Ureter (tissue), 1 donor: ENCODE measurements at places on chromosomes 2 and 18.

DNA sequence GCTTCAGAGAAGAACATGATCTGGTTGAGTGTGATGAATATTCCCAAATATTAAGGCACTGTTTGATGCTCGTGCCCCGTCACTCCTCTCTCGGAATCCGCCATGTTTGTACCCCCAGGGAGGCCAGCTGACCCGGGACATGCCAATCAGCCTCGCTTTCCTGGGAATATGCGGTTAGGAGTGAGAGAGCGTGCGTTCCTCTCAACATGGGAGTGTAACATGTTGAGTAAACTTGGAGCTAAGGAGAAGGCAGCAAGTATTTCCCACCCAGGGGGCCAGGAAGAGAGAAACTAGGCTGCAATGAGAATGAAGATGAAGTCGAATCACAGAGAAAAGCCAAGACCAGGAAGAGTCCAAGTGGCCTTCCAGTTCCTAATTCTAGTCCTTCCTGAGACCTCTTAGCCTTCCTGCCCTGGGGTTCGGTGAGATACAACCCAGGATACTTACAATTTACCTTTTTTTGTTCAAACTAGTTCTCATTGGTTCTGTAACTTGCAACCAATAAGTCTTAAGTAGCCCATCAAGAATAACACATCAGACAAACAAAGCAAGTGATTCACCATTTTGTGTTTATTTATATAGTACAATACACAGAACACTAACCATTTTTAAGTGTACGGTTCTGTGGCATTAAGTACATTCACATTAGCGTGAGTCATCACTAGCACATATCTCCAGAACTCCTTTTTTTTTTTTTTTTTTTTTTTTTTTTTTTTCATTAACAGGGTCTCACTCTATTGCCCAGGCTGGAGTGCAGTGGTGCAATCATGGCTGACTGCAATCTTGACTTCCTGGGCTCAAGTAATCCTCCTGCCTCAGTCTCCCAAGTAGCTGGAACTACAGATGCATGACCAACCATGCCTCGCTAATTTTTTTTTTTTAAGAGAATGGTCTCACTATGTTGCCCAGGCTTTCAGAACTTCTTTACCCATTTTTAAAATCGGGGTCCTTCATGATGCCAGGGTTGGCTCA, 36.4 kb upstream of the SLC1A4 start:
- no peak for DNase-seq

GRCh38 chr2:240851078-240851991, 17.3 kb upstream of the AGXT start:
- DNase-seq, result peak; percentile 90

DNA sequence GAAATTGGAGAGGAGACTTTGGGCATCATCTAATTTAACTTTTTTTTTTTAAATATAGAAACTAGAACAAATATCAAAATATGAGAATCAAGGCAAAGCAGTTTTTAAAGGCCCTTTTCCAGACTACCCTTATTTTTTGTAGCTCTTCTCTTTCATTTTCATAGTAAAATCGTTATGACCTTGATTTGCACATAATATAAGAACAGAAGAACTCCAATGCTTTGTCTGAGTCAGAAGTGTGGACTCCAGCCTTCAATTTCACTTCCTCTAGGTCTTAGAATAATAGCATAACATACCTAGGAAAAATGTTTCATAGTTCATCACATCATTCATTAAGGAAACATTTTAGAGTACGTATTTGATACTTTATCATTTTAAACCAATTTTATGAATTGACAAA, 74.4 kb downstream of the ANKRD12 start:
- DNase-seq, result no peak

DNA sequence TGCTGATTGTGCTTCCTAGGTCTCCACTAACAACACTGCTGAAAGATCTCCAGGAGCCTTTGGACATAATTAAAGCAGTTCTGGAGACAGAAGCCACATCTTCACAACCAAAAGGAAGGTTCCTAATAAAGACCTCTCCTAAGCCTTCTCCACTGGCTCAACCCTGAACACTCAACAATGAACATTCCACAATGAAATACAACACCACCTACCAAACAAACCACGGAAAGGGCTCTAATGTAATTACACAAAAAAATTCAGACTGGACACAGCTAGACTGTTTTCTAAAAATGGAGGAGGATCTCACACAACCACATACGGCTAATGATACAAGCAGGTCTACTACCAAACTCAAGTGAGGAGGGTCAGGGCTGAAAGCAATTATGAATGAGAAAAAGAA, 43.6 kb downstream of the NOL10 start:
- no peak for DNase-seq

GRCh38 chr2:20021405-20022009, 9.0 kb upstream of the MATN3 start:
- DNase-seq, result no peak

DNA sequence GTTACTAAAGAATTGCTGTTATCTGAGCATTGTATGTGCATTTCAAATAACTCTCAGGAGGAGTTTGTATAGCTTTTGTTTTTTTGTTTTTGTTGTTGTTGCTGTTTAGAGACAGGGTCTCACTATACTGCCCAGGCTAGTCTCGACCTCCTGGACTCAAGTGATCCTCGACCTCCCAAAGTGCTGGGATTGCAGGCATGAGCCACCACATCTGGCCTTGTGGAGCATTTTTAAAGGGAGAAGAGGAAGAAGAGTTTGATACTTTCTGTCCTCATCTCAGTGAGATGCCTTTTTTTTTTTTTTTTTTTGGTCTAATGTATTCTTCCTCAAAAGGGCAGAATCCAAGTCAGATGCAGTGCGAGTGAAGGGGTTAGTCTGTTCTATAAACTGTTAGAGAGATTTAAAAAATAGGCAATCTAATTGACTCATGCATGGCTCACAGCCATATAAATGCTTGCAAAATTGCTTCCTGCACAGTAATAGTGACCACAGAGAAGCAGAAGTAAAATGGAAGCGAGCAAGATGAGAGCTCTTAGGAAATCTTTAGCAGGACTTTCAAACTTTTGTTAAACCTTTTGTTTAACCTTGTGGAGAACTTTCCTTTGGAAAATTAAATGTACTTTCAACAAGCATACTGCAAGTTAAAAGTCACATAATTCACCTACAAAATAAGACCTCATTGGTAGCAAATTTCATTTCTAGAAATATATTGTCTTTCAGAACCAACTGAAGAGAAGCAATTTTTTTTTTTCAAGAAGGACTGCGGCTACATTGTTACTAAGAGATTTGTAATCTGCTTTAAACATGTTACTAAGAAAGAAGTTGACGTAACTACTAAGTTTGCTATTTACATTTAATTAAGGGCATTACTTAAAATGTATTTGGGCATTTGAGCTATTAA, 52.3 kb upstream of the ROCK1 start:
- DNase-seq, result no peak

DNA sequence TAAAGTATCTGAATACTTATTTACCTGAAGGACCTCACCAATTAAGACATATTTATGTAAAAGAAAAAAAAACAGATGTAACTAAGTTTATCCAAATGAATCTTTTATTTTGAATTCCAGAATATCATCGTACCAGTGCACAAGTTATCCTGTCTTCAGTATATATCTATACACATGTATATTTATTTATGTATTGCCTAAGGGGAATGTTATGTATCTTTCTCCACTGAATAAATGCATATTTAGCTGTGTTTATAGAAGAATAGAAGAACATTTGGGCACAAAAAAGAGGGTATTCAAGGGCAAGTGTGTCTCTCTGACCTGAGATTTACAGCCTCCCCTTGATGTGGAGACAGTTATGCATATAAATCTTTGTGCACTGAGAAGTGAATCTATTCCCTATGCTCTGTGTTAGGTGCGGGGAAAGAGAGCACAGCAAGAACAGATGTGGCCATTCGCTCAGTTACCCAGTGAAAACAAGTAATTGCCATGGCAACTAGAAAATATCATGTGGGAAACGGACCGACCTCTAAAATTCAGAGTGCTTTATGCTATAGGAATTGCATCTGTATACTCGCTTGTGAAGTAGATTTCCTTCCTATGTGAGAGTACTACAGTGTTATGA, 39.5 kb upstream of the ASXL3 start:
- DNase-seq, result no peak

GRCh38 chr2:32746669-32747068, 118.8 kb downstream of the TTC27 start:
- no peak for DNase-seq

GRCh38 chr2:214899751-214900150, 90.3 kb upstream of the BARD1 start:
- no peak for DNase-seq

DNA sequence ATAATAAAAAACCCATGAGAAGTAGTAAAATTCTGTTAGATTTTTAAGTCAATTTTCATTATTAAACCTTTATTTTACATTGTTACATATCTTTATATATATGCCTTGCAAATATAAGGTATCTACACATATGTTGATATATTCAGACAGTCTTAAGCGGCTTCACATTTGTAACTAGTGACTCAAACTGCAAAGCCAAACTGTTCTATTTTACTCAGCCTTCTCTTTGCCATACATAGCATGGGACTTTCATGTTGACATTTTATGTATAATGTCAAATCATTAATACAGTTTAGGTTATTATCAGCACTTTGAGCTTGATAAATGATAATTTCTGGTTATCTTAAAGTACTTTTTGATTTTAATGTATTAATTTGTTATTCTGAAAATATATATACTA, 125.0 kb upstream of the WDSUB1 start:
- no peak for DNase-seq

GRCh38 chr2:221309892-221310583, 262.1 kb downstream of the EPHA4 start:
- DNase-seq, result no peak

GRCh38 chr2:74695663-74696062, 41.6 kb downstream of the SEMA4F start:
- no peak for DNase-seq

- no peak for DNase-seq
Measured at GRCh38 chr2:110173523-110173922, 31.3 kb downstream of the NPHP1 start.

GRCh38 chr2:64383881-64384280, 70.1 kb upstream of the LGALSL start:
- DNase-seq, result no peak

DNA sequence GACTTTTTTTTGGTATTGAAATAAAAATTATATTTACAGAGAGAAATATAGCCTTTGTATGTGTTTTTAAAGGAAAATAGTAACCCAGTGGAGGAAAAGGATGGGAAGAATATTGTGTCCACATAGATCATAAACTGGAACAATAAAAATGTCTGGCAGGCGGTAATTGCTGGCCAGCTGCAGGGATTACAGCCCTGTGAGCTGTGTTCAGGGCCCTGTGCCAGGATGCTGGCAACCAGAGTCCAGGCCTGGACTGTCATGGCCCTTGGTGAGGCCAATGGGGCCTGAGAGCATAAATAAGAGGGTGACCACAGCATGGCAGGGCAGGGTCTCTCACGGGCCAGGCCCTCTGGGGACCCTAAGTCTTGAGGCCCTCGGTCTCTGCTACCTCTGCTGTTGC, 171.2 kb downstream of the ACOXL start:
- peak; percentile 61 for DNase-seq

DNA sequence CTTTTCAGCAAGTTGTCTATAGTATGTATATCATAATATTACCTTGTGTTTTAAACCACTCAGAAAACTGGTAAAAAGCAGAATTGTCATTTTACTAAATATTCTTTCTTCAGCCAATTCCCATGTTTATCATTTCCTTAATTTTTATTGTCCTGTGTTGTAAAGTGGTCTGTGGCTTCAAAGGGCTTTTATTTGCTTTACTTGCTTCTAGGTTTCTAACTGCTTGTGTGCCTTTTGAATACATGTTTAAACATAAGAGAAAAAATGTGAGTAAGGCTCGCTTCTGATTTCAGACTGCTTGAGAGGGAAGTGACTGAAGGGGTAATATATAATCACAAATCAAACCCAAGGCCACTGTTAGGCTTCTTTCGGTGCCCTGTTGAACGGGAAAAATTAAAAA, 407.5 kb upstream of the NRP2 start:
- DNase-seq, result no peak

- DNase-seq, result no peak
Measured at GRCh38 chr2:49045083-49045482, 109.2 kb downstream of the FSHR start.

DNA sequence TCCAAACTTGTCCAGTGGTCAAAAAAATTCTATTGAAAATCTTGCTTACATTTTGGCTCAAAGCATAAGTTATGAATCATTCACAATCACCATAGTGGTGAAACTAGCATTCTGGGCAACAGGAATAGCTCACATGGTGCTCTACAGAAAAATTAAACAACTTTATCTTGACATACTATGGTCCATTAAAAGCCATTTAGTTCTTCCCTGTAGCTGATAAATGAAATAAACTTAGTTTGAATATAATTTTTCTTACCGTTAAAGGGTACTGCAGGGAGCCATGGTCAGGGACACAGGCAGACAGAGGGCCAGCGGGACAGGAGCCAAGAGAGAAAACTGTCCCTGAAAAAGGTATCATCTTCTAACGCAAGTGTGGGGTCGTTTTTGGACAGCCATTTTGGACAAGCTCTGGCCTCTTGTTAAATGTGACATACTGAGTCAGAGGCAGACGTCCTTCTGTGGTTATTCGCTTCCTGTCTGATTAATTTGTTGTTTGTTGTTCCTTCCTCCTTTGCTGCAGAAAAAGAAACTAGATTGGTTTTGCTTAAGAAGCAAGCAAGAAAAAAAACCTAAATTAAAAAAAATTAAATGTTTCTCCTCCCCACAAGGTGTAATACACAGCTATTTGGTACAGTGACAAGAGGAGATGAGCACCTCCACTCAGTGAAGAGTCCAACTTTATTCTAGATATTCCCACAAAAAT, at the start of gene WIPF1:
Gene WIPF1 (minus strand): TSS at position 460 of the 703 bp plus-strand sequence. CDS start 12,231 bp downstream, outside the sequence.
- DNase-seq, result no peak

- no peak for DNase-seq
Measured at GRCh38 chr2:71697106-71698004, 244.0 kb downstream of the DYSF start.

DNA sequence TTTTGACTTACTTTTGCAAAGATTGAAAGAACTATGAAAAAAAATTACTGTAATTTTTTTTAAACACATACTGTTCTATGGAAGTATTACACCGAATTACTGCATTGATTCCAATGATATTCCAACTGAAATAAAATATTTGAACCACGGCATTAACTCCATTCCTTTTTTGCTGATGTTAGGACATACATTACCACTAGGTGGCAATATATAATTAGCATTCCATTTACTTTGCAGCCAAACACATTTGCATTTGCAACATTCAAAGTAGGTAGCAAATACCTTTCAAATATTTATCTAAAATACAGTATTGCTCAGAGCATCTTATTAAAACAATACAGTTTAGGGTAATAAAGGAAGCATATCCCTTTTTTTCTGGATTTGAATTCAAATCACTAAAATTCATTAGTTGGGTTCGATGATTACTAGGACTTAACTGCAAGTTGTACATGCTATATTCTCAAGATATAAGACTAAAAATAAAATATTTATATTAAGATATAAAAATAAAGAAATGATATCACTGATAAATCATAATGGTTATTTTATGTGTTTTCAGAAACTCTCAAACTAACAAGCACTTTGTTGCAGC, 31.3 kb downstream of the LANCL1 start:
- no peak for DNase-seq

GRCh38 chr2:41068740-41069139, 616.9 kb upstream of the SLC8A1 start:
- no peak for DNase-seq

DNA sequence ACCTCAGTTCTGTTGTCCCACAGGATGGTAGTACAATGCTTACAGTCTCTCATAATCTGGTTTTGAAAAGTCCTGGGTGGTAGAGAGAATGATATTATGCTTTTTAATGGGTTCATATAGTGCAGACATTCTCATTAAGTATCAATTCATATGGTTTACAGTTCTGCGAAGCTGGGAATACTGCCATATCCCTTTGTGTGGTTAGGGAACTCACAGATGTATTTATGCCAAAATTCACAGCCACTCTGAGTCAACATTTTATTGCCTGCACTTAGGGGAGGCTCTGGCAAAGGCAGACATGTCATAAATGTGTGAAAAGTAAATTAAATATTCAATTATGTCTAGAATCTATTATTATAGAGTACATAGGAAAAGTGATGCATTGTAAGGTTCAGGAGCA, 808.2 kb downstream of the SUCLG1 start:
- DNase-seq, result no peak
